SK-N-SH (cell line): ENCODE measurements at places on chromosomes 2 and 18.

DNA sequence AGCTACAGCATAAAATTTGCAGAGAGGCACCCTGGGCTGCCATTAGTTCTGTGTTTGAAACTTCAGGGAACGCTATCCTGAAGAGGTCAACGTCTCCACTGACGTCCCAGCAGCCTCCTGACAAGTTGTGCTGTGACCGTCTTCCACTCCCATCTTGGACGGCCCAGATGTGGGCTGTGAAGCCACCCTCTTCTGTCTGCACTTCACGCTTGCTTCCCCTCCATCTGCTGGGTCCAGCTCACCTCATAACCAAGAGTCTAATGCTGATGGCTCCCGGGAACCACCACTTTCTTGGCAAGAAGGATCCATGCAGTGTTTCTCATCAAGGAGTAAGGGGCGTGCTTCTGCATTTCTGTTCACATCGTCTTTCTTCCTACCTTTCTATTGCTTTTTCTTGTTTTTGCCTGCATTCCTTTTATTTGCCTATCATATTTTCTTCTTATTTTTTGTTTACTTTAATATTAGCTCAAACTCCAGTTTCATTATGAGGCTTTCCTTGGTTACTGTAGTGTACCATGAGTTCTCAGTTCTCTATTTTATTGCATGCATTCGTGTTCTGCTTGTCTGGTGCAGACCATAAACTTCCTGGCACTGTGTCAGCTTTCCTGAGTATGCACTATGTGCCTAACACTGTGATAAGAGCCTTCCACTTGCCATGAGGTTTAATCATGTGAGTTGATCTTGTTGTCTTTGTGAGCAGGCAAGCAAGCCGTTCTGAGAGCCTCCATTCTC lies 631.8 kb upstream of the RAB6C start:
- DNase-seq = no peak

DNA sequence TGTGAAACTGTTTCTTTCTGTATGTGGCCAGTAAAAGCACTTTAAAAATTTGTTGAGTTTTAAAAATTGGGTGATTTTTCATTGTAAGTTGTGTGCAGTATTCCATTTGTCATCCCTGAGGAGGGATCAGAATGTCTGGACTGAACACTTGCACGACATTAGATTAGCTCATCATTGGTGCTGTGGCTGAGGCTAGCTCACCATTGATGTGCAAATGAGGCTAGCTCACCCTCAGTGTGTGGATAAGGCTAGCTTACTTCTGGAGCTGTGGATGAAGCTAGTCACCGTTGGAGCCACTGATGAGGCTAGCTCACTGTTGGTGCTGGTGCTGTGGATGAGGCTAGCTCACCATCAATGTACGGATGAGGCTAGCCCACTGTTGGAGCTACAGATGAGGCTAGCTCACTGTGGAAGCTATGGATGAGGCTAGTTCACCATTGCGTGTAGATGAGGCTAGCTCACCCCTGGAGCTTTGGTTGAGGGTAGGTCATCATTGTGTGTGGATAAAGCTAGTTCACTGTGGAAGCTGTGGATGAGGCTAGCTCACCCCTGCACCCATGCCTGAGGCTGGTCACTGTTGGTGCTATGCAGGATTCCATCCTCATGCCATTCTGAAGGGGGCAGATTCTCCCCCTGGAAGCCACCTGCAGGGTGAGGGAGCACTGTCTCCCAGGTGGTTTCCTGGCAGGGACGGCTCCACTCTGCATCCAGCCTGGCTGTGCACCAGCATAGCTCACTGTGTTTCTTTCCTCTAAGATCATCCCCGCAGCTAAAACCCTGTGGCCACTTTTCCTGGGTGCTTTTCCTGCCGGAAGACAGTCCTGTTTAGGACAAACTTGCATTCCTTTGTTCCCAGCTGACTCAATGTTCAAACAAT lies 101.1 kb downstream of the TWIST2 start:
- DNase-seq = no peak

GRCh38 chr2:58834404-58834803 lies 593.3 kb upstream of the FANCL start:
- no peak for DNase-seq

DNA sequence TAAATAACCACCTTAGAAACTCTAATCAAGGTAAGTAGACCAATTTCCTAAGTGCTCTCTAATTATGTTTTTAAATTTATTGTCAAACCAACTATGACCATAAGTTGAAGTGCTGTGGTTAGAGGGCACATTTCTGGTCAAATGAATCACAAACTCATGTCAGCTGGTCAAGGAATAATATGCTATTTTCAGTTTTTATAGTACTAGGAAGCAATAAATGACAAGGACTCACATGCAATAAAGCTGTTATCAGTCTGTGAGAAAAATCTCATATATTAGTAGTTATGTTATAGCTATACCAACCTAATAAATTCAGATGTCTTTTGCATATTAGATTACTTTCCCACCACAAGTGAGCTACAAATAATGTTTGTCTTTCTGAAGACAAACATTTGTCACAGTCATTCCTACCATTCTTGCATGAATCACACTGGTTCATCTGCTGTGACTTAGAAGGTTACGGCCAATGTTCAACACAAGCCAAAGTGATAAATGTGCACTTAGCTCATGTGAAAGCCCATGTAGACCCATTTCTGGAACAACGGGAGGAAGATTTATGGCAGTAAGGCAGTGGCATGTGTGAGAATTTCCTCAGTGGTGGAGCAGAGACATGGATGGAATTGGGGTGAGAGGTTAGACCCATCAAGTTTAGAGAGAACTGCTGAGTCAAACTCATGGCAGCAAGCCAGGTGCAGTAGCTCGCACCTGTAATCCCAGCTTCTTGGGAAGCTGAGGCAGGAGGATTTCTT lies 27.4 kb upstream of the CCNYL1 start:
- DNase-seq = no peak

GRCh38 chr2:11430729-11431128 lies 35.2 kb downstream of the E2F6 start:
- no peak for DNase-seq

- peak; percentile 64 for DNase-seq
These were observed 345.1 kb downstream of the DYSF start for GRCh38 chr2:71798266-71799012.

DNA sequence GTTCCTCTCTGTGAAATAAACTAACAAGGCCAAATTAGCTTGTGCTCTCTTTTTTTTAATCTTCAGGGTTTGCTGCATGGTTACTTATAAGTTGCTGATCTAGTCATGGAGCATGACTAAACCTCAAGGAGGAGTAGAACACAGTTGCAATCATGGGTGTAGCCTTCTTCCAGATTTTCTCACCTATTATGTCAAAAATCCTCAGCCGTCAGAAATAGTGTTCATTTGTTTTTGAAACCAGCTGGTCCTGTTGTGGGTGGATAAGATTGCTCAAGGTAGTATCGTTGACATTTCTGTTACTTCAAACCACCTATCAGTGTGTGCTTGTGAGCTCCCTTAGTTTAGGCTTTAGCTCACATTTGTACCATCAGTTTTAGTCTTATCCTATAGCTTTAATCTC lies 11.2 kb downstream of the RELCH start:
- DNase-seq = no peak

DNA sequence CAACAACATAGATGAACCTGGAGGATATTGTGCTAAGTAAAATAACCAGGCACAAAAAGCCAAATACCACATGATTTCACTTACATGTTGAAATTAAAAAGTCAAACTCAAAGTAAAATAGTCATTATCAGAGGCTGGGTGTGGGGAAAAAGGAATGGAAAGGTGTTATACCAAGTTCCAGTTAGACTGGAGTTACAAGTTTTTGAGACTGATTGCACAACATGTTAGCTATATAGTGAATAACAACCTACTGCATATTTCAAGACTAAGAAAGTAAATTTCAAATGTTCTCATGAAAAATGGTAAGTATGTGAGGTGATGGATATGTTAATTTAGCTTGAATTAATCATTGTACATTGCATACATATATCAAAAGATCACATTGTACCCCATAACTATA lies 116.8 kb upstream of the HNMT start:
- no peak for DNase-seq

DNA sequence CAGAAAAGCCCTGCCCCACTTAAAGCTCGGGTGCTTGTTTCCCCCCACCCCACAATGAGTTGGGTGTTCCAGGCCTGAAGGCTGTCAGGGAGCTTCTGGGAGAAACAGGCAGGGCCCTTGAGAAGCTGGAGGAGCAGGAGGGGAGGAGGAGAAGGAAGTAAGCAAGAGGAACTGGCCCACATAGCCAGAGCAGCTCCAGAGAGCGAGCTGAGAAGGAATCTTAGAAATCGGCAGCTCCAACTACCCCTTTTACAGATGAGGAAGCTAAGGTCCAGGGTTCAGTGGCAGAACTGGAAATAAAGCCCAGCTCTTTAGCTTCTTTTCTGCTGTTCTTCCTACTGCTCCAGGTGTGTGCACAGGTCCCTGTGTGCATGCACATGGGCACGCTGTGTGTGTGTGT lies 12.7 kb upstream of the KCNK3 start:
- DNase-seq = no peak

DNA sequence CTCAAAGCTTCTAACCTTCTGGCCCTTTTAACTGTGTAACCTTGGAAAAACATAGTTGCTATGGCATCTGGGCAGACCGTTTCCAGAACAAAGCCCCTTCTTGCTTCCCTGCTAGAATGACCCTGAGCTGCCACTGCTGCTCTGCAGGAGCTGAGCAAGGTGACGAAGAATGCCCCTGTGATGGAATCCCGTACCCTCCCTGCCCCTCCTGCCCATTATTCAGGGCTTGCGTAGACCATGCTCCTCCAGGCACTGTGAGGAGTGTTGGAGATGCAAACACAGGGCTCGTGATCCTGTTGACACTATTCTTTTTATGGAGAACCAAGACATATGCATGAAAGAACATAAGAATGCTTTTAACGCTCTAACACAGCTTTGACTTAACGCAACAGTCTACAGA lies 191.1 kb downstream of the CDH2 start:
- no peak for DNase-seq

DNA sequence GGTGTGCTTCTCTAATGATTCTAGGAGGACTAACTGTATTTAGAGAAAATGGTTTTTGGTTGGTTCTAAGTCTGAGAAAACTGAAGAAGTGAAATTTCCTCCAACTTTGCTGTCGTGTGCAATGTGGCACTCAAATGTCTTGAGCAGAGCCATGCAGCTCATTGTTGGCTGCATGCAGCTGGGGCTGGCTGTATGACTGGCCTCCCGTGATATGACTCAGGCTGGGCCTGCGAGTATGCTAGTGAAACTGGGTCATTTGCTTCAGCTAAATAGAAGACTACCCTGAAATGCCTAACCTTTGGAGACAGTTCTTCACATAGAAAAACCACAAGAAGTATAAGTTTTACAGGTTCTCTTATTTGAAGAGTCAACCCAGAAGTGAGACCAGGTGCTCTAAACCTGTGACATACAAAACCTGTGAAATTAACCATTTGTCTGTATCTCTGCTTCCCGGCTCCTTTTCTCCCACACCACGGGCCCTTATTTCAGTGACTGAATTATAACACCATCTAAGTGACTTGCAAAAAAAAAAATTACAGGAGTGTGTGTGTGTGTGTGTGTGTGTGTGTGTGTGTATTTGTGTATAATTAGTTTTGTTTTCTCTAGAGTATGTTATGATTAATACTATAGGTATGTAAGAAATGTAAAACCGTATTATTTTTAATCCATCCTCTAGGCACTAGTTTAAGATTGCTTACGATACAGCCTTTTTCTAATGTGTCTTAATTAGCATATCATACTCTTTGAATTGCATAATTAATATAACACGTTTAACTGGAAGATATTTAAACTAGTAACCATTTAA lies 15.9 kb downstream of the POLI start:
- no peak for DNase-seq

GRCh38 chr18:10562773-10563160 lies 36.9 kb downstream of the NAPG start:
- no peak for DNase-seq

DNA sequence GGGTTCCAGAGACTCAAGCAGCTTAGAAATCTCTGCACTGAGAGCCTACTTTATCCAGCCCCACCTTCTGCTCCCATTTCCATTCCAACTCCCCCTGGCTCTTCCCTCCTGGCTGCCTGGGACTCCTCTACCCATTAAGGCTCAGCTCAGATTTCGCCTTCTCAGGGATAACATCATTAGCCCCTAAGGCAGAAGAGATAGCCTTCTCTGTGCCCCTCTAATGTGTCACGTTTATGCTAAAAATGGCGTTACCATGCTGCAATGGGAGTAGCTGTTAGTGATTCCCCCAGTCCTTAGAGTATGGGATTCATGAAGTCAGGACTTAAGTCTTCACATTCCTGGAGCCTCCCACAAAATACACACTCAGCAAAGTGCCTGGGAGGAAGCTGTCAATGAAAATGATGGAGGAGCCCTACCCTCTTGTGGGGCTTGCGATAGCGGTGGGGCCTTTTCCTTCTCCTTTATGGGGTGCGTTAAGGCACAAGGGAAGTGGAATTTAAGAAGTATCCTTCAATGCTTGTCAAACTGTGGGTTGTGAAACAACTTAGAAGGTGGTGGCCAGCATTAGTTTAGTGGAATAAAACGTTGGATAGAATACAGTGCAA lies 144.7 kb upstream of the COPS8 start:
- DNase-seq = no peak

DNA sequence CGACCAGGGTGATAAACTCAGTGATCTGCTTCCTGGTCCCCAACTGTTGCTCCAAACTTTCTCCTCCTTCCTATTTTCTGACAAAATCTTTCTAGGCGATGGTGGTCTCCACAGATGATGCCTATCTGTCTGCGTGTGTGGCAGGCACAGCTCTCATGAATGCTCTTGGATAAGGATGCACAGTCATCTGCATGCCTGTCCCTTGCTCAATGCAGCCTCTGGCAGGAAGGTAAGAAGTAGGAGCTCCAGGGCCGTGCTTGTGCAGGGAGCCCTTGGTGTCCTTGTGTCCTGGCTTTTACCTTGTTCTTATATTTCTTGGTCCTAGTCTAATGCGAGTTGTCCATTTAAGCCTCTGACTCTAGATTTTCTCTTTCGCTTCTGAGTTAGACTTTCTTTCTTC lies 57.5 kb downstream of the INSIG2 start:
- DNase-seq = no peak

GRCh38 chr18:65326805-65327204 lies 424.0 kb upstream of the CDH7 start:
- DNase-seq = no peak
